ENCODE measurements at places on chromosomes 1 and 21.

DNA sequence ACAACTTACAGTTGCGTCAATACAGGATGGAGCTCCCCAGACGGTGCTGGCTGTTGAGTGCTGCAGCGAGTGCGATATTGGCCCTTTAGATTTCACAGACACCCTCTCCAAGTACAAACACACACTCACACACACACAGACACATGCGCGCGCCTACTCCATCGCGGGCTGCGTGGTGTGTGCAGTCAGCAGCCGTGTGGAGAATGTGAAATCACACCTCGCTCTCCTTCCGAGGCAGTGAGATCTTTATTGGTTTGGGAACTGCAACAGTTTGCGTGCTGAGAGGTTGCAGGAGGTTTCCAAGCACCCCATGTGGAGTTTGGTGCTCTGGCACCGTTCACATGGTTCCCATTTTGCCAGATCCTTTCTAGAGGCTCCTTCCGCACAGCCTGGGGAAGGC lies 372.2 kb downstream of the RRAGC start:
- DNase-seq, result no peak

DNA sequence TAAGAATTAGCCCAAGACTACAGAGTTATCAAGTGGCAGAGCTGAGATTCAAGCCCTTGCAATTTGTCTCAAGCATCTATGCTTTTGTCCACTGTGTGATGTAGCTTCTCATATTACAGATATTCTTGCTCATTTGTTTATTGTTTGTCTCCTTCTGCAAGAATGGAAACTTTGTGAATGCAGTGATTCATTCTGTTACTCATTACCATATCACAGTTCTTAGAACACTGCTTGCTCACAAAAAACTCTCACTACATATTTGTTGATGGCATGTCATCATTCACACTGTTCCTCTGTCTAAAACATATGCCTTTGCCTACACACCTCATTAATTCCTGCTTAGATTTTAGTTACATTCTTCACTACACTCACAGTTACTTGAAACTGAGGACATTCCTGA lies 1198.9 kb downstream of the PLA2G4A start:
- no peak for DNase-seq

GRCh38 chr1:212899845-212900244 lies 41.8 kb downstream of the FLVCR1 start:
- DNase-seq, result no peak

- no peak for DNase-seq
These were observed 44.0 kb downstream of the ZBTB17 start for GRCh38 chr1:15931884-15932283.

- no peak for DNase-seq
These were observed 30.1 kb downstream of the TNFRSF1B start for GRCh38 chr1:12196641-12197482.

DNA sequence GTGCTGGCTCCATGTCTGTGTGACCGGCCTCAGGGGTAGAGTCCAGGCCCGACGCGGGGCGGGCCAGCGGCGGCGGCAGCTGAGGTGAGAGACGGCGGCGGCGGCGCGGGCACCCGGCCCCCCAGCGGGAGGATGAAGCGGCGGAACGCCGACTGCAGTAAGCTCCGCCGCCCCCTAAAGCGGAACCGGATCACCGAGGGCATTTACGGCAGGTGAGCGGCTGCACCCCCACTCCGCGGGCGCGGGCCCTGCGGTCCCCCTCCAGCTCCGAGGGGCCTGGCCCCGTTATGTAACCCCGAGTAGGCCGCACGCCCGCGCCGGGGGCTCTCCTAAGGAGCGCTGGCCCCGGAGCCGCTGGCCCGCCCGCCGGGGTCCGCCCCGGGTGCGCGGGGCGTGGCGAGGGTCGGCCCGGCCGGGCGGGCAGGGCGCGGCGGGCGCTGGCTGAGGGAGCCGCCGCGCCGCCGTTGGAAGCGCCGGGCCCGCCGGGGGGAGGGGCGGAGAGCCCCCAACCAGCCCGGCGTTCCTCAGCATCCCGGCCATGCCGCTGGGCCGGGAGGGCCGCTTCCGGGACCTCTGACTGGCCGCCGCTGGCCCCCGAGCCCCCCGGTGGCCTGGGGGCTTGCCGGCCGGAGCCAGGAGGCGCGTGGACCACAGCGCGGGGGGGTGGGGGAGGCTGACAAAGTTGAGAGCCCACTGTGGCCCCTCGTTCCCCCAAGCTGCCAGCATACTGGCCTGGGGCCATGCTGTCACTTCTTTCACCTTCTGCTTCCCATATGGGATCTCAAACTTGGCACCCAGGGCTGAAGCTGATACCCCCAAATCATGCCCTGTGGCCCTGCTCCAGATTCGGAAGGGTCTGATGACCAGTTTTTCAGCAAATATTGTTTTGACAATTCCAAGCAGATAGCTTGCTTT lies 527 bp downstream of the MACO1 start:
- no peak for DNase-seq

GRCh38 chr1:59013276-59013927 lies 229.6 kb upstream of the JUN start:
- DNase-seq, result no peak

DNA sequence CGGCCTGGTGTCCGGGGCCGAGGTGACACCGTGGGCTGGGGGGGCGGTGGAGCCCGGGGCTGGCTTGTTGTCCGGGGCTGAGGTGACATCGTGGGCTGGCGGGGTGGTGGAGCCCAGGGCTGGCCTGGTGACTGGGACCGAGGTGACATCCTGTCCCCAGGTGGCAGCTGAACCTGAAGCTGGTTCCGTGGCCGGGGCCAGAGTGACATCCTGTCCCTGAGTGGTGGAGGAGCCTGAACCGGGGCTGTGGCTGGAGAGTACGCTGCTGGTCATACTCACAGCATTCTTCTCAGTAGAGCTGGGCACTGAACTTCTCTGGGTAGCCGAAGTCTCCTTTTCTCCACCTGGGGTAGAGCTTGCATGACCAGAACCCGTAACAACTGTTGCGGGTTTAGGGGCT lies 15.8 kb downstream of the THBS3 start:
- DNase-seq, result no peak

- no peak for DNase-seq
These were observed 58.7 kb downstream of the RUNX3 start for GRCh38 chr1:24871306-24871901.

DNA sequence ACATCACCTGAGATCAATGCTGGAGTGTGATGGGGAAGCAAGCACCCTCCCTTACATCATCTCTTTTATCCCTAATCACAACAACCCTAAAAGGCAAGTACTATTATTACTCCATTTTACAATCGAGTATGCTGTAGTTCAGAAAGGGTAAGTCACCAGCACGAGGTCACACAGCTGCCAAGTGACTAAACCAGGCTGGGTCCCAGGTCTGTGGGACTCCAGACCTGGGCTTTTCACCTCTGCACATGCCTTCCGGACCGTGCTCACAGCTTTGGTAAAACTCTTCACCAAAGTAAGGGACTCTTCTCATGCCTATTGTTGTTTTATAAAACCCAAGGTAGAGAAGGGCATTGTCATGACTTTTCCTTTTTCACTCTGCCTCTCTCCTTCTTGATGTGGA lies 130.9 kb downstream of the DMRTB1 start:
- no peak for DNase-seq

- DNase-seq, result no peak
These were observed 29.9 kb downstream of the FUBP1 start for GRCh38 chr1:77948841-77949424.

GRCh38 chr21:16423921-16424320 lies 694.1 kb downstream of the USP25 start:
- no peak for DNase-seq

DNA sequence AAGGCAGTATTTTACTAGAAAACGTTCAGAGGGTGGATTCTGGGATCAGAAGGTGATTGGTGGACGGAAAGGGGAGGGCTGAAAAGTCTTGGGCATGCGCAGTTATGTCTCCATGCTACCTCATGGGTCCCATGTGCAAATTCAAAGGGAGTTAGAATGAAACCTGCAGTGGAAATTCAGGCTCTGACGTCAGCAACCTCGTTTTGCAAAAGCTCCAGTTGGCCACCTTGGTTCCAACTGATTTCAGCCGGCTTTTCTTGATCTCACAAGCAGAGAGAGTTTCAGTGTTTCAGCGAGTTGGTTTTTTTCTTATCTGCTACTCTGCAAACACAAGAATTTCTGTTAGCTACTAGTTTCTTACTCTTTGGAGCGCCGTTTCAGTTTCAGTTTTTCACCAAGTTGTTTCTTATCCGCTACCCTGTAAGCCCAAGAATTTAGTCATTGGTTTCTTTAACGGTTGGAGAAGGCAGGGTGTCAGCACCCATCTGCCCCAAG lies 69.8 kb upstream of the PGBD5 start:
- DNase-seq, result no peak

- DNase-seq, result no peak
These were observed 4.1 kb upstream of the RBP7 start for GRCh38 chr1:9992910-9993309.

- DNase-seq, result no peak
These were observed 9.8 kb upstream of the PRSS38 start for GRCh38 chr1:227805606-227806197.

- no peak for DNase-seq
These were observed 83.0 kb upstream of the DUSP10 start for GRCh38 chr1:221824909-221825308.

GRCh38 chr21:44463724-44464123 lies 8.4 kb downstream of the LRRC3 start:
- no peak for DNase-seq

DNA sequence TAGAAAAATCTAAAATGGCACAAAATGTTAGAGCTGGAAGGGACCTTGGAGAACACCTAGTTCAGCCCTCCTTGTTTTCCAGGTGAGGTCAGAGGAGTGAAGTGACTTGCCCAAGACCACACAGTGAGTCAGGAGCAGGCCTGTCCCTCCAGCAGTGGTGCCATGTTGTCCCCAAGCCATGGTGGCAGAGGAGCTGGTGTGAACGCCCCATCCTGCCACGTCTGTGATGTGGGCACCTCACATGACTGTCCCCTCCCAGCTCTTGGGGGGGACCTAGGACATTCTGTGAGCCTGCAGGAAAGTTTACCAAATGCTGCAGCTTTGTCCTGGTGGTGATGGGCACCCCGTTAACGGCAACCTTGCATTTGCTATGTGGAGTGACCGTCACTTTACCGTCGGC lies 66.2 kb downstream of the SCCPDH start:
- no peak for DNase-seq

DNA sequence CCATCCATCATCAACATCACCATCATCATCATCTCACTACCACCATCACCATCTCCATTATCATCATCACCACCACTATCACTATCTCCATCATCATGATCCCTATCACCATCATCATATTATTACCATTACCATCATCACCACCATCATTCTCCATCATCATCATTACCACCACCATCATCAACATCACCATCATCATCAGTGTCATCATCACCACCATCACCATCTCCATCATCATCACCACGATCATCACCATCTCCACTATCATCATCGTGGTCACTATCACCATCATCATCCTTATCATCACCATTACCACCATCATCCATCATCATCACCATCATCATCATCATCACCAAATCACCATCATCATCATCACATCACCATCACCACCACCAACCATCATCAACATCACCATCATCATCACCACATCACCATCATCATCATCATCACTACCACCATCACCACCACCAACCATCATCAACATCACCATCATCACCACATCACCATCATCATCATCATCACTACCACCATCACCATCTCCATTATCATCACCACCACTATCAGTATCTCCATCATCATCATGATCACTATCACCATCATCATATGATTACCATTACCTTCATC lies 202.1 kb upstream of the VAMP3 start:
- DNase-seq, result no peak

- DNase-seq, result no peak
These were observed 69.1 kb downstream of the RUSC1 start for GRCh38 chr1:155389826-155390225.

DNA sequence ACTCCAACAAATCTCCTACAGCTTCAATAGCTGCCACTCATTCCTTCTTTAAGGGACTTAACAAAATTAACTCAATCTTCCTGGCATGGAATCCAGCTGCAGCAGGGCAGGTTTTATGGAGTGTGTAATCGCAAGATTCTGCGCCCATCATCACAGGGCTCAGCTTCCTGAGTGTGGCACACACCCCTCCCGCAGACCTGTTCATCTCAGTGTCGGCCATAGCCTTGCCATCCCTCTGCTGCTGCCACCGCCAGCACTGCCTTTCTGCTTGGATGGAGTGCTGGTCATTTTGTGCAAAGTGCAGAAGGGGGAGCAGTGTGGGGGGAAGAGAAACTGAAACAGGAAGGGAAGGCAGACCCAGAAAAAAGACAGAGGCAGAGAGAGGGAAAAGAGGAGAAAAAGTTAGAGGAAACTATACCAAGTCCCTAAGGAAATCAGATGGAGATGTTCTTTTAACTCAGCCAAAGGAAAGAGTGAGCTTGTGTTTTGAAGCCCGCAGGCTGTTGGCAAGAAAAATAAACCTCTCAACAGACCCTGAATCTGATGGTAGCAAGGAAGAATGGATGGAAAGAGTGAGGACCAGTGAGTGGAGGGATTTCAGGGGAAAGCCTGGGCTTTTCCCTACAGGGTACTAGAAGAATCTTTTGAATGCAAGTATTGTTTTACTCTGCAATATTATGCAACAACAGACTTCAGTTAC lies 324.2 kb downstream of the SEC16B start:
- DNase-seq, result no peak

DNA sequence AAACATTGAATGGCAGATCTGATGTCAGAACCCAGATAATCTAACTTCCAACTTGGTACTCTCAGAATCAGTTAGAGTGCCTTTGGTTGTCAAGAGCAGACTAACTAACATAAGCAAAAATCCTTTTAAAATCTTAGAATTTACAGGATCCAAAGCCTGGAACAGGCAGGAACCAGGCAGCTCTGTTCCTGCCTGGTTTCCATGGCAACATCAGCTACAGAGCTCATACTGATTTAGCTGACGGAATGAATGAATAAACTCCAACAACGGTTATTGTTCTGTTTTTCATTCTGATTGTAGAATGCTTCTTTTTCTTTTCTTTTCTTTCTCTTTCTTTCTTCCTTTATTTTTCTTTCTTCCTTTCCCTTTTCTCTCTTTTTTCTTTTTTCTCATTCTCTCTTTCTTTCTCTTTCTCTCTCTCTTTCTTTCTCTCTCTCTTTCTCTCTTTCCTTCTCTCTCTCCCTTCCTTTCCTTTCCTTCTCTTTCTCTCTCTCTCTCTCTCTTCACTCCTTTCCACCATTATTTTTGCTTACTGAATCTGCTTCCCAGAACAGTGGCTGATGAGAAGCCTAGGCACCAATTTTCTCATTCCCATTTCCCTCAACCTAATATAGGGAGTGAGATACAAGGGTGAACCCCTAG lies 121.6 kb downstream of the RGS7 start:
- DNase-seq, result no peak

DNA sequence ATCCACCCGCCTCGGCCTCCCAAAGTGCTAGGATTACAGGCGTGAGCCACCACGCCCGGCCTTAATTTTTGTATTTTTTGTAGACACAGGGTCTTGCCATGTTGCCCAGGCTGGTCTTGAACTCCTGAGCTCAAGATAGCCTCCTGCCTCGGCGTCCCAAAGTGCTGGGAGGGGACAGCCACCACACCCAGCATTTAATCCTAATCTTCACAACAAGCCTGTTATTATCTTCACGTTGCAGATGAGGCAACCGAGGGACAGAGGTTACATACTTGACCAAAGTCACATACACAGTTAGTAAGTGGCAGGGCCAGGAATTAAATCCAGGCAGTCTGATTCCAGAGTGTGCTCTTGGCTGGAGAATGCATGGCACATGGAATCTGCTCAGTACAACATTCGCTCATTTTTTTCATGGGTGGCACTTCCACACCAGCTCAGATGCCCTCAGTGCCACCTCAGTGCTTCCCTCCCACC lies 4.8 kb upstream of the GPR37L1 start:
- DNase-seq, result no peak

Data from SK-N-MC (cell line).